ENCODE measurements at places on chromosomes 4 and X.

DNA sequence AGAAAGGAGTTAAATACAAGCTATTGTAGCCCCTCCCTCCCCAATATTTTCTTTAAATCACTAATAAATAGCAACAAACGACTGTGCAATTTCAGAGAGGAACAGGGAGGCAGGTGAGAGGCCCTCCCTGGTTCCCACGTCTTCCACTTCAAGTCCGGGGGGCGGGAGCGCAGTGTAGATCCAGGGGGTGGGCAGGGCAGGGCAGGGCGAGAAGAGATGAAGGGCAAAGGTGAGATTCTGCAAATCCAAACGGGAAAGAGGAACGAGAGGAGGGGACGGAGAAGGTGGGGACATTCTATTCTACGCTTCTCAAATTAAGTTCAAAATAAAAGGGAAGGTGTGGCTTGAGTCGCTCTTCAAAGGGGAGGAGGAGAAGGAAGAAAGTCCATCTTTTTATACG lies 6.8 kb downstream of the NKX6-1 start:
- DNase-seq: no peak

DNA sequence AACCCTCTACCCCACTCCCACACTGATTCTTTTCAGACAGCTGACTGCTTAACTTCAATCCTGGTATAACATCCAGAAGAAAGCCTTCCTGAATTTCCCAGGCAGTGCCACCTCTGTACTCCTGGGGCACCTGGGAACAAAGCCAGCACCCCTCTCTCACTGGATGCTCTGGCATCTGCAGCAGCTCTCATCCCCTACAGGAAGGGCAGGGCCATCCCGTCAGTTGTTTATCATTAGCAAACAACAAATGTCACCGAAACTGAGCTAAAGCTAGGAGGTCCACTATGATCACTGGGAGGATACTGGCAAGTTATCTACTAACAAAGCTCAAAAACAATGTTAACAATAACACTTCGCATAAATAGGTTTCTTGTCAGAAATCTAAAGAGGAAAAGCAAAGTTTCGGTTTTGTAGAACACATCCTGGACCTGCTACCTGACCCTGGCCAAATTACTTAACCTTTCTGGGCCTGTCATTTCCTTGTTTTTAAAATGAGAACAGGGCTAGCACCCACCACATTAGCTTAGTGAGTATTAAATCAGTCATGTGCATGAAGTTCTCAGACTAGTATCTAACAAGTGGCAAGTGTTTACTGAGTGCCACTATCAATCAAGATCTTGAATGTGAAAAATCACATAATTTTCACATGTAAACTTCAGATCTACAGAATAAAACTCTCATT lies 86.6 kb downstream of the NR3C2 start:
- DNase-seq: no peak

DNA sequence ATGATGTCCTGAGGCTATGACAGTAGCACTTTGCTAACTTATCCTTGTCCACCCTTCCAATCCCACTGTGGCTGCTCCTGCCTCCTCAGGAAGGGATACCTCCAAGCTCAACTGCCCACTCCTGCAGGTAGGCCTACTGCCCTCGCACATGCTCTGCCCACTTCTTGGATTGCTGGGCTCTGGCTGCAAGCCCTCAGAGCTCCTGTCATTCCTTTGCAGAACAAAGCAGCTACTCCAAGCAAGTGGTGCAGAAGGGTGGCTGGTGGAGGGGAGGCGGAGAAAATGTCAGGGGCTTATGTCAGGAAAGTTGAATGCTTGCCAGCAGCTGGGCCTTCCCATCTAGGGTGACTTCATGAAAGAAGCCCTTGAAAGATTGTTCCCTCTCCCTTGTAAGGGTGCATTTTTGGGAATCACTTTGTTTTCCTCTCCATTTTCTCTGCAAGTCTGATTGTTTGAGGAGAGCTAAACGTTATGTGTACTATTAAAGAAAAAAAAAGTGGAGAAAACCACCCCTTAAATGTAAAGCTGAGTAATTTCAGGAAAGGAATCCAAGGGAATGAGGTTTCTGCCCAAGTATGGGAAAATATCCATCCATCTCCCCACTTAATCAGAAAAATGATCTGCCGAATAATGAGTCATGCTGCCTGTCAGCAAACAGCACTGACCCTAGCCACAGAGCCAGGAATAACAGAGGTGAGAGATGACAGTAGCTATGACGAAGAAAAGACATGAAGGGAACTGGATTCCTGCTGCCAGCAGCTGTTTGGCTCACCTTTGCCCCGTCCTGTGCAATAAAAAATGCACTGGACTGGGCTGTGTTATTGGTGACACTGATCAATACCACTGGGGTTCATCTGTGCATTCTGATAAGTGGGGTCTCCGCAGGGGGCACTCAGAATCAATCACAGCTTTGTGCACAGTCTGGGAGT lies 102.0 kb downstream of the RTL5 start:
- DNase-seq: no peak

- DNase-seq: peak; percentile 33
These were observed 8.3 kb upstream of the ASB5 start for GRCh38 chr4:176277162-176277904.

DNA sequence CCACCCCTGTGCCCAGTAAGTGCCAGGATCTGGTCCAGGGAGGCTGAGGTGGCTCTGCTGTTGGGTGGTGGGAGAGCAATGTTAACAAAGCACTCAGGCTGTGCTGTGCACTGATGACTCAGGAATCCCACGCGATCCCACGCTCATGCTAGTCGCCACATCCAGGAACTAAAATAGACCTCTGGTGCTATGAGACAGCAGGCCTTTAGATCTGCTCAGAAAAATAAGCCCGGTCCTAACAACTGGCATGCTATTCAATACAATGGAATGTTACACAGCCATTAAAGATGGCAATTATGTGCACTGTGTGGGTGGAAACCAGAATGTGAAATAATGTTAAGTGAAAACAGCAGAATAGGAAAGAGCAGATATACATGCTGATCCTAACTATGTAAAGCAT lies 26.0 kb downstream of the ARL13A start:
- DNase-seq: peak; percentile 3

DNA sequence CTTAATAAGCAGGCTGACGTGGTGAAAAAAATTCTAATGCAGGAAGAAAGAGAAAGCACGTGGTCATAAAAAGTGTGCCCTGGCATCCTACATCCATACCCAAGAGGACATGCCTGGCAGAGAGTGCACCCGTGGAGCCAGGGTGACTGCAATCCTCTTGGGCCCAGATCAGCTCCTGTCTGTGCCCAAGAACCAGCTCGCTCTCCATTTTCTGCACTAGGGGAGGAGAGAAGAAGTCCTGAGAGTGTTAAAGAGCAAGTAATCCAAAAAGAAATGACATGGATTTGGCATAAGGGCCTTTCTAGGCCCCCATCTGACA lies 483.1 kb downstream of the BCOR start:
- no peak for DNase-seq

DNA sequence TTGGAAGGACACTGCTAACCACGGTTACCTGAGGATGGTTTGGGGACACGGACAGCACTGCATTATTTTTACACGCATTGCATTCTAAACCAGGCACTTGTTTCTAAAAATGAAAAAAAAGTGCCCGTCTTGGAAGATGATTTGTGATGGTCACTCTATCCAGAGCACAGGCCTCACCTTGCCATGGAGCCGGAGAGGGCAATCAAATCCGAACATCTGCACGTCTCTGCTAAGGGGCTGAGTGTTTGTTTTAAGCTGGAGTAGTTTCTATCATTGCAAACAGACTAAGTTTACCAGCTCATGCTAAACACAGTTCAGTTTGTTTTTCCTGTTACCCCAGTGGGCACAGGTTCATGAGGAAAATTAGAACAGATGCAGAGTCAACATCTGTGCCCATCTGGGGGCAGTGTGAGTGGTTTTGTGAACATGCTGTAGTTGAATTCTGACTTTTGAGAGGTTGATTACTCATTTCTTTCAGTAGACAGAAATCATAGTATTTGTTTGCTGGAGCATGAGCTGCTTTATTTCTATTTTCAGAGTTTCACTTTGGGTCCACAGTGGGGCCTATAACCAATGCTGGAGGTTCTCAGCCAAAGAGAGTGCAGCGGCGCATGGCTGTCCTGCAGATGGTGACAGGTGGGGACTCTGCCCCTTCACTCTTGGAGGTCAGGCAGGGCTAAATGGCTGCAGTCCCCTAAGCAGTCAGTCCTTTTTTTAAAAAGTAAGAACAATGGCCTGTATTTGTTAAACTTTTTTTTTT lies 65.4 kb upstream of the ENPP6 start:
- no peak for DNase-seq

- no peak for DNase-seq
These were observed 157.5 kb upstream of the ATOH1 start for GRCh38 chr4:93671093-93671492.

- DNase-seq: no peak
These were observed 136.0 kb downstream of the GABRB1 start for GRCh38 chr4:47167081-47168035.

- no peak for DNase-seq
These were observed 332.0 kb downstream of the NR3C2 start for GRCh38 chr4:148110169-148110568.

DNA sequence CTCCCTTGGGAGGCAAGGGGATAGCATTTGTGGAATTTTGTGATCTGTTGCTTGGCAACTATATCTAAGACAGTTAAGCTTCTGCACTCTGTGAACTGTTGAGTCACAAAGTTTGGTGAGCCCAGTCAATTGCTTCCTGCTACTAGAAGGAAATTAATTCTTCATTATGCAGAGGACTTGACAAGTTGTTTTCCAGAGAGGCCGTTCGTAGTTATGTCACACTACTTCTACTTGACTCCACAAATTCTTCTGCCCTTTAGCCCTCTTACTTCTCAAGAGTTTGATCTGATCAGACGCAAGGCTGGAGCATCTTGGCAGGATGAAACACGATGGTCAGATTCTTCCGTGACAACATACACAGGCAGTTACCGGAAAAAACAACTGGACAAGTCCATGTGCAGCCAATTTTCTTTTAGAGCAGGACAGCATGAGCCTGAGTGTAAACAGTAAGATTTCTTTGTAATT lies at the start of gene C4orf51:
C4orf51 (plus strand) TSS at position 156 of the 465 bp plus-strand sequence; CDS start at position 214, 58 bp downstream.
- no peak for DNase-seq

GRCh38 chr4:39256436-39256835 lies 74.1 kb downstream of the WDR19 start:
- no peak for DNase-seq

DNA sequence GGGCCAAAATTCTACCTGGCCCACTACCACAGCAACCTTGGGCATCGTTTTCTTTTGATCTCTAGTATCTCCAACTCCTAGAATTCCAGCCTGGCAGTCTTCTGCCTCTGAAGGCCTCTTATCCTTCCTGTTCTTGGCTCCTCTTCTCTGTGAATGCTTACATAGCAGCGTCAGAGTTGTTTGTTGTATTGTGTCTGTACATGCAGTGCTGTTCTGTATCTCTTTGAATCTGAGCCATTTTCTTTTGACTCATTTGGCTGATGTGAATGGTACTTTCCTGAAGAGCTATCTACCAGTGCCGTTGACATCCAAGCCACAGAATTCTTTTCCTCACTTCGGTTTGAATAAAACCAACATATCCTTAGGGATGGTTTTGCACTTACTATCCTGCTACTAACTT lies 79.2 kb downstream of the TMEM164 start:
- no peak for DNase-seq

DNA sequence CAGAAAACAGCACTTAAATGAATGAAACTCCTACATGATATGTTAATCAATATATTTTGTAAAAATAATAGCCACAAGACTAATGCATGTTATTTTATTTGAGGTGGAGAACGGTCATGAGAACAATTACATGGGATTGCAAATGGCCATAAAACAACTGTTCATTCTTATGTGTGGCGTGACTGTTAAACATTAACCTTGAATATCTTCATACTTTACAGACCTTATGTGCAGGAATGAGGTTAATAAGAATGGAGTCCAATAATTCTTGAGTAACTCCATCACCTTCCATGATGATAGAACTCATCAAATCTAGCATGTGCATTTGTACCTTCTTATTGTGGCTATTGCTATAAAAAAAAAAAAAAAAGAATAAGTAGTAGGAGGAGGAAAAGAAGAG lies 55.3 kb downstream of the PDS5A start:
- DNase-seq: no peak

DNA sequence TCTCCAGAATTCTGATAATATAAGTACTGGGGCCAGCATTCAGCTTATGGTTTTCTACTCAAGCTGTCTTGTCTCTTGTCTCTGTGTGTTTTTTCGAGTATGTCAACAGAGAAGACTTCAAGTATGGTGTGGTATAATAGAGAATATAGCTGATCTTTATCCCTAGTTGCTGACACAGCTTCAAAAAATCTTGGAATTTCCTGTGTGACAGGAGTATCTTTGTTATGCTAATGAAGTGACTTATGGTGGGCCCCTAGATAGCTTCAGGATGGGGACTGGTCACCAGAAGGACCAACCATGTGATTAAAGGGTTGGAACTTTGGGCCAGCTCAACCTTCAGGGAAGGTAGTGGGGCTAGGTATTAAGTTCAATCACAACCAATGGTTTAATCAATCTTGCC lies 2.9 kb downstream of the GPRASP3 start:
- no peak for DNase-seq

DNA sequence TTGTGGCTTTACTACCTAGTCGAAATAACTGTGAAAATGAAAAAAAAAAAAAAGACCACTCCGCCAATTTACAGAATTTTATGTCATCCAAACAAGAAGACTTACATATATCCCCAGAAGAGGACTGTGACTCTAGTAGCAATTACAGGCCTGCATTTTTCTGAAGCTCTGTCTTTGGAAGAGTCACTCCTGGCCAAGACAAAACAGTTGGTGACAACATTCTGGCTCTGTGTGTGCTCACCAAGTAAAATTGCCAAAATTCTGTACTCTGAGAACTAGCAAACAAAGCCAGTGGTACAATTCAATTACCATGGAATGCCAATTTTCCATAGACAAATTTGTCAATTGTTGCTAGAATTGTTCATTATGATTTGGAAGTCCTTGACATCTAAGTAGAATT lies 311.1 kb downstream of the PDGFC start:
- no peak for DNase-seq

GRCh38 chr4:112759313-112759712 lies 122.4 kb downstream of the LARP7 start:
- DNase-seq: no peak

GRCh38 chr4:19615086-19615689 lies 636.5 kb upstream of the SLIT2 start:
- DNase-seq: no peak

DNA sequence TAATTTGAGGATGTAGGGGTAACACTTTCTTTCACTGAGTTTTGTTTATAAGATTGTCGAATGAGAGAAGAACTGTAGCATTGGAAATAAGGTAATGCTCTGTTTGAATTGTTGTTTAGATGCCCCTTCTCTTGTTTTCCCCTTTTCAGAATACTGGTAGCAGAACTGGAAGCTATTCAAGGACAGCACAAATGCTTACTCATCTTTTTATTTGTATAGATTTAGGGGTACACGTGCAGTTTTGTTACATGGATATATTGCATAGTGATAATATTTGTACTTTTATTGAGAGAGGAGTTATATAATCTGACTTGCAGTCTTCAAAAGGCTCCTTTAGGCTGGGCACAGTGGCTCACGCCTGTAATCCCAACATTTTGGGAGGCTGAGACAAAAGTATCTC lies 145.4 kb upstream of the HAND2 start:
- no peak for DNase-seq
